ENCODE measurements at places on chromosomes 16 and 17.

- DNase-seq, result no peak
Measured at GRCh38 chr17:62075308-62075815, 10.3 kb upstream of the MED13 start.

DNA sequence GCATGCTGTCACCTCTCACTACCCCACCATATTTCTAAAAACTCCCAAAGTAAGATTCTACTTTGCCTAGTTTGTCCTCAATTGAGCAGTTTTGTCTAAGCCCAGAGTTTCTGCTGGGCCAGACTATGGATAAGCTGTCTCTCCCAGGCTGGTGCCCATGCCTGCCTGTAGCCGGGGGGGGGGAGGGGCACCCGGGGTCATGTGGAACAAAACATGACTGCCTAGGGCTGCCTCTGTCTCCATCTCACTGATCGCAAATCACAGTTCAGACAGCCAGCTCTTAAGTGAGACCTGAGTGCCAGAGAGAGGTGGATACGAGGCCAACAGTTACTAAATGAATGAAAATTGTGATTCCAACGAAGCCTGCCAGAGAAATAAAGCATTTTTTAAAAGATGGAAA, 78.8 kb upstream of the RPRML start:
- DNase-seq, result no peak

GRCh38 chr17:11278992-11279270, 37.9 kb downstream of the SHISA6 start:
- no peak for DNase-seq

DNA sequence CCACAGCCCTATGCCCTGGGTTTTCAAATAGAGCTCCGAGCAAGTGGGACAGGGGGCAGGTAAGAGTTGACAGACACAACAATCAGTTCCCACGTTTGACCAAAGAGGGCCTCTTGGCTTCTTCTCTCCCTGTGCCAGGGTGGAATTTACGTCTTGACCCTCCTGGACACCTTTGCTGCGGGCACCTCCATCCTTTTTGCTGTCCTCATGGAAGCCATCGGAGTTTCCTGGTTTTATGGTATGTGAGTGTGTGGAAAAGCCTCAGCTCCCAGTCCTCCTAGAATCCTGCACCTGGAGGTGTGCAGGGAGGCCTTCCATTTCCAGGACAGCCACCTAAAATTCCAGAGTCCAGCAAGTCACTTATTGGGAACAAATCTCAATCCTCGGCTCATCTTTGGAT, 42.5 kb downstream of the SLC6A2 start:
- DNase-seq, result no peak

DNA sequence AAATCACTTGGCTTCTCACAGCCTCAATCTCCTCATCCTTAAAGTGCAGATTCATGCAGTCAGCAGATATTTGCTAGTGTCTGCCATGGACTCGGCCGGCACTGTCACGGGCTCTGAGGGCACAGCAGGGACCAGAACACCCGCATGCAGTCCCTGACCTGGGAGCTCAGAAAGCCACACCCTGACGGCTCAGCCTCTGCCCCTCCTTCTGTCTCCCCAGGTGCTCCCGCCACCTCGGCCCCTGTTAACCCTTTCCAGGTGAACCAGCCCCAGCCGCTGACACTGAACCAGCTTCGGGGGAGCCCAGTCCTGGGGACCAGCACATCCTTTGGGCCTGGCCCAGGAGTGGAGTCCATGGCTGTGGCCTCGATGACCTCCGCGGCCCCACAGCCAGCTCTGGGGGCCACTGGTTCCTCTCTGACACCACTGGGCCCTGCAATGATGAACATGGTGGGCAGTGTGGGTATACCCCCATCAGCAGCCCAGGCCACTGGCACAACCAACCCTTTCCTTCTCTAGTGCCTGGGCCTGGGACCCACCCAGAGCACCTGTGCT, 28.7 kb downstream of the B9D1 start:
- no peak for DNase-seq

- no peak for DNase-seq
Measured at GRCh38 chr16:85606904-85607303, 6.2 kb upstream of the GSE1 start.

DNA sequence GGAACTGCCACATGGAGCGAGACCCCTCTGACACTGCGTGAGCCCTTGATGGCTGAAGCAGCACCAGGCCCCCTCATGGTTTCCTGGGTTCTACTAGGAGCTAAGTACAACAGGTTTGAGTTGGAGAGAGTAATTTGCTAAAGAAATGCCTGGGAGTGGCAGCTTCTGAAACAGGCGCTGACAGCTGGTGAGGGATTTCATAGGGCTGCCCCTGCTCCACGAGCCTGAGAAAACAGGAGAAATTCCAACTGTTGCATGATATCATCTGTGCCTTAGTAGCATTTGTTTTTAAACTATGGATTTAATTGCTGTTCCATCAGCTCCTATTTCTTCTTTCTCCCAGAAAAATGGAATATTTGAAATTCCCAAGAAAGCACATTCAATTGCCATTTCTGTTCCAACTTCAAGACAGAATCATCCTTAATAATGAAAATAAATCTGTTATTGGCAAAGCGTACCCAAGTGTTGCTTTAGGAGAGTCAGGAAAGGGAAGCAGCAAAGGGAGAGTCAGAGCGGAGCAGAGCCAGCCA, 78.8 kb upstream of the ANKFN1 start:
- DNase-seq, result no peak

- DNase-seq, result no peak
Measured at GRCh38 chr17:29746669-29747068, 124.0 kb upstream of the CORO6 start.

- DNase-seq, result no peak
Measured at GRCh38 chr16:16029431-16030011, 80.1 kb downstream of the ABCC1 start.

DNA sequence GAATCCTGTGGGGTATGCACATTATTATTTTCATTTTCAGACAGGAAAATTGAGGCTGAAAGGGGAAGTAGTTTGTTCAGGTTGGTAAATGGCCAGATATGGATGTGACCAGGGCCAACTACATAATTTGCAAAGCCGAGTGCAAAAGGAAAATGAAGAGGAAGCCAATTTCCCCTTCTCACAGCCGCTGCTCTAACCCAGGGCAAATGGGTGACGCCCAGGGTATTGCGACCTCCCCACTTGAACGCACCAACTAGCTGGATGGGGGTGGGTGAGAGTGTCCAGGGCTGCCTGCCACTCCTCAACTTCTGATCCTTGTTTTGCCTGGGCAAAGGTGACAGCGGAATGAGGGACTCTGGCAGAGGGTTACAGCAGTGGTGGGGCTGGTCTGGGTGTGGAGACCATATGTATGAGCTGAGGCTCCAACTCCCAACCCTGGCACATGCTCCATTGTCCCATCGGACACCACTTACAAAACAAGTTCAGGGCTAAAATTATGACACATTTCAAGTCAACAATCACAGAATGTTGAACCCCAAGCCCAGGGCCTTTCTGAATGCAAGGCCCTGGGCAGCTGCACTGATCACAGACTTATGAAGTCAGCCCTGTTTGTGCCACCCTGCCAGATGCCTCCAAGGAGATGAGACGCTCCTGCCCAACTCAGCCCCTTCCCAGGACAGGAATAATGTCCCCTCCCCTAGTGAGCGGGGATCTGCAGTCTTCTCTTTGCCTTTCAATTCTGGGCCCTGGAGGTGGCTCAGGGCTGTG, 1.7 kb downstream of the ANKRD40CL start:
- DNase-seq, result no peak

DNA sequence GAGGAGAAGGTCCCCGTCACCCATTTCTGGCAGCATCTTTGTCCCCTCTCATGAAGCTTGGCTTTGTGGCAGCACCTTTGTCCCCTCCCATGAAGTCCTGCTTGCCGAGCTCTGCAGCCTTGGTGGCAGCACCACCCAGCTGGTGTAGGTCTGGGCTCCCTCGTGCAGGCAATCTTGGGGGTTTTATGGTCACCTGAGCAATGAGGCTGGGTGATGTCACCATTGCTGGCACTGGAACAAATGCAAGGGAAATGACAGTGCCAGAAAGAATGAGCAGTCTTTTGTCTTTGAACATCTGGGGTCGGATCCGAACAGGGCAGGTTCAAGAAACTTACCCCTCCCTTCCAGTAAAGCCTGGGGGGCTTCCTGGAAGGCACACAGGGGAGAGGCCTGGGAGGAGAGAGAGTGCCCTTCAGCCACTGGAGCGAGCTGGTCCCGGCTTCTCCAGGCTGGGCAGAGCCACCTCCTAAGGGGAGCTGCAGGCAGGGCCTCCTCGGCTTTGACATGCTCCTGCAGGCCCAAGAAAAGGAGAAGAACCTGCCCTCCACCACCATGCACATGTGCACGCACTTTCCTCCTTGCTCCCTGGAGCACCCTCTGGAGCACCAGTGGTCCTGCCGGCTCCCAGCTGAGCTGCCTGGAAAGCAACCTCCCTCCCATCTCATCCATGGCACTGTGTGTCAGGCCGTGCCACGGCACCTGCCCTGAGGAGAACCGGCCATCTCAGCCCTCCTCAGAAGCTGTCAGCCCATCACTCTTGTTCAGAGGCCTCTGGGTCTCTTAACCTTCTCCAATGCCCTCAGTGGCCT, 16.0 kb downstream of the BTBD17 start:
- no peak for DNase-seq

DNA sequence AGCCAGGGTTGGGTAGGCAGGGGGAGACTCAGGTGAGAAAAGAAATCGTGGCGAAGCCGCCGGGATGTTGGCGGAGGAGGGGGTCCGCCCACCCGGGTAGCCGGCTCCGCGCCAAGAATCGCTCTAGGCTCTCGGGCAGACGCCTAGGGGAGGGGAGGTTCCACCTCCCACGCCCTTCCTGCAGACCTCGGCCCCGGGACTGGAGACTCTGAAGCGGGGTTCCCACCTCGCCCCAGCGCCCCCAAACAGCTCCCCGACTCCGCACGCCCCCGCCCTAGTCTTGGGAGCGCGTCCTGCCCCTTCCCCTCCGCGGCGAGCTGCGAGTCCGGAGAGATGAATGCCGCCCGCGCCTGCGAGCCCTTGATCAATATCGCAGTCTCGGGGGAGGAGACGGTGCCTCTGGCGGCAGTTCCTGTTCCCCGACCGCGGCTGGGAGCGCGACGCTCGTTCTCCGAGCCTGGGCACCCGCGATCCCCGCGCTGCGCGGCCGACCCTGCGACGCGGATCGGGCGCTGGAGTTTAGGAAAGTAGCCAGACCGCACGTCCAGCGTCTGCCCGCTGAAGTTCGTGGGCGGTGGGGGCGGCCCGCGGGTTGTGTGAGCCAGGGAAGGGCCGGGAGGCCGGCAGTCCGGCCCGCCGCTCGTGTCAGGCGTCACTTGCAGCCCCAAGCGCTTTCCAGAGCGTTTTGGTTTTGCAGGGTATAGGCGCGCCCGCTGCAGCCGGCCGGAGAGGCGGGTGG, 790 bp downstream of the CRHR1 start:
- no peak for DNase-seq

DNA sequence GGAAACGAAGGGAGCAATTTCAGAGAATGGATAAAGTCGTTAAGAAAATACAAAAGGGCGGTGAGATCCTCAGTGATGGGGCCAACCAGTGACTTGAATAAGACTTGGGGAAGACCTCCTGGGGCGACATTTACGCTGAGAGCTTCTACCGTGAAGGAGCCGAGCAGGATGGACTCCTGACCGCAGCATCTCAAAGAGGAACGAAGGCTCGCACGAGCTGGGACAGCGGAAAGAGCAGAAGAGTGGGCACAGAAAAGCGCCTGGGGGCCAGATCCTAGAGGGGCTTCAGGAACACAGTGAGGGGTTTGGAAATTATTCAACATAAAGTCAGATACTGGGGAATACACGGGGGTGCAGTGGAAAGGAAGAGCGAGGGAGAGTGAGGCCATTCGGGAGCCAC, 17.5 kb downstream of the ZNF750 start:
- DNase-seq, result no peak

- DNase-seq, result no peak
Measured at GRCh38 chr16:17567455-17567854, 96.7 kb upstream of the XYLT1 start.

- DNase-seq, result no peak
Measured at GRCh38 chr17:5418858-5419355, 555 bp downstream of the NUP88 start.

DNA sequence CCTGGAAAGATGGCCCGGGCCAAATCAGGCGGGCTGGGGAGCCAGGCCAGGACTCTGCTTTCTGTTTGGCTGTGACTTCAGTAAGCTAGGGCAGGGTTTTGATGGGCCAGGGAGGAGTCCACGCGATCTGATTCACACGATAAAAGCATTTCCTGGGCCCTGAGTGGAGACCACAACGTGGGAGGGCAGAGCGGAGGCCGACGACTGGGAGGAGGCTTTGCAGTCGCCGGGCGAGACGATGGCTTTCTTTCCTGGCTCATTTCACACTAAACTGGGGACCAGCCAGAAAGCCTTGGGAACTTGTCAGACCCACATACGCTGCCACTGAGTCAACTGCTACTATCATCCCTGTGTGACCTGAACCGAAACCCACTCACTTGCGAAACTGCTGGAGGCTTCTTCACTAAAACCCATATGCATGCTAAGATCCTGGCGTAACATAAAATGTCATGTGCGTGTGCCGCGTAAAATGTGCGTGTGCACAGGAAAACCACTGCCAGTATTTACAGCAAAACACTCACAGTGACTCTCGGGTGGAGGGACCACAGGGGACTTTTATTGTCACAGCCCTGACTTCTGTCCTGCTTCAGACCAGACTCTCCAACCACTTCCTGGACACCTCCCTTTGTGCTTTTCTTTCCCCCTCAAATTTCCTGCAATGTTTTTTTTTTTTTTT, 14.2 kb upstream of the RHBDF2 start:
- DNase-seq, result peak; percentile 65

DNA sequence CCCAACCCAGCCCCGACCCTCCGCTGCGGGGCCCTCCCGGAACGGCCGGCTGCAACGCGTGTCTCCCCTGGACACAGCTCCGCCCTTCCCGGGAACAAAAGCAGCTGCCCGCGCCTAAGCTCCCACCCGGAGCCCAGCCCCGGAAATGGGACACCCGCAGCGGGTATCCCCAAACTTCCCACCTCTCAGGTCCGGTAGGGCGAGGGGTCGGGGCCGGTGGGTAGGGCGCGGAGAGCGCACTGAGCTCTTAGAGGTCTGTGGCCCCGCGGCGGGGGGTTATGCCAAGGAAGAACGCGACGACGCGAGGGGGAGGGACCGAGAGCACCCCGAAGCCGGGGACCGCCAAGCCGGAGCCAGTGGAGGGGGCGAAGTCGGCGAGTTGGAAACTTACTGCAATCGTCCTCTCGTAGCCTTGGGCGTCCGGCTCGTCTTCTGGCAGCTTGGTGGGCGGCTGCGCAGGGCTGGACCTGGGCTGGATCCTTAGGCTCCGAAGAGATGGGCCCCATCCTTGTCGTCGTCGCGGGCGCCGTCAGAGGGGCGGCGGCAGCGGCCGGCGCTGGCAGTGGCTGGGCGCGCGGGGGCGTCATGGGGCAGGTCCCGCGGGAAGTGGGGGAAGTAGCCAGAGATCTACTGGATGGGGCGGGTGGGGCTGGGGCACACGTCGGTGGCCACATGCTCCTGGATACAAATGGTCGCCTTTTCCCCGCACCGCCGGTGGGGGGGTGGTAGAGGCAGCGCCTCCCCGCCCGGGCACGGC, 6.9 kb downstream of the USP6 start:
- DNase-seq, result no peak

- DNase-seq, result no peak
Measured at GRCh38 chr17:78381601-78382232, 3.3 kb downstream of the PGS1 start.

All from AG04450 (cell line).